ENCODE measurements at places on chromosomes 2 and 18.

DNA sequence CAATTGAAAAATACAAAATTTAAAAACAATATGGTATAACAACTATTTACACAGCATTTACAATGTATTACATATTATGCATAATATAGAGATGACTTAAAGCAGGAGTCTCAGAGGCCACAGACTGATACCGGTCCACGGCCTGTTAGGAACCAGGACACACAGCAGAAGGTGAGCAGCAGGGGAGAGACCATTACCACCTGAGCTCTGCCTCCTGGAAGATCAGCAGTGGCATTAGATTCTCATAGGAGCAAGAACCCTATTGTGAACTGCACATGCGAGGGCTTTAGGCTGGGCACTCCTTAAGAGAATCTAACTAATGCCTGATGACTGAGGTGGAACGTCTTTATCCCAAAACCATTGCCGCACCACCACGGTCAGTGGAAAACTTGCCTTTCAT, 58.0 kb downstream of the SMAD2 start:
- no peak overlapping the region for H3K27ac ChIP-seq
- no peak overlapping the region for H3K4me3 ChIP-seq
- no peaks in the 10 kb centered on the region for H3K27me3 ChIP-seq
- no peak for DNase-seq

DNA sequence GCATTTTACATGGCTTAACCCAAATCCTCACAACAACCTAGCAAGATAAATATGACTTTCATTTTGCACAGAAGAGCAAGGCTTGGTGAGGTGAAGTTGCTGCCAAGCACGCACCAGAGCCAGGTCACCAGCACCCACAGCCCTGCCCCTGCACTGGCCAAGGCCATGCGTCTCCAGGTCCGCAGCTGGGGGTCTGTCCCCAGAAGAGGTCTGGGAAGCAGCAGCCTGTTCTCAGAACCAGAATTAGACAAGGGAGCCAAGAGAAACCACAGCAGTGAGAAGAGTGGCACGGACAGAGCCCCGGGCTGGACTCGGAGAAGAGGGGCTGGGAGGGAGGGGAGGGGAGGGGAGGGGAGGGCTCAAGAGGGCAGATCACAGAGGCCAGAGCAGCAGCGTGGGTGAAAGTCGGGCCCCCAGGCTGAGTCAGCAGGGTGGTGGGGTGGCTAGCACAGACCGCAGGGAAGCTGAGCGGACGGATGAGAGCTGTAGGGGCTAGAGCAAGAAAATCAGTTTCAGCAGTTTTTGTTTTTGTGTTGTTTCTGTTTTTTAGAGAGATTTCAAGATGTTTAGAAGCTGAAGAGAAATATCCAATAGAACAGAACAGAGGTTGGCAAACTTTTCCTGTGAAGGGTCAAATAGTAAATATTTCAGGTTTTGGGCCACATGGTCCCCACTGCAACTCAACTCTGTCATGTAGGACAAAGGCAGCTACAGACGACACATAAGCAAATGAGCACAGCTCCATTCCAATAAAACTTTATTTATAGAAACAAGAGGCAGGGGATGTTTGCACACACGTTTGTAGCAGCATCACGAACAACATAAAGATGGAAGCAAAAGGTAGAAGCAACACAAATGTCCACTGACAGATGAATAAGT, 7.4 kb upstream of the MTERF4 start:
- peak overlapping the region; percentile 87 for H3K27ac ChIP-seq
- DNase-seq: no peak
- H3K4me1 ChIP-seq: peaks cover 52% of the 10 kb centered on the region
- H3K27me3 ChIP-seq: no peaks in the 10 kb centered on the region
- H3K36me3 ChIP-seq: peaks cover 30% of the 10 kb centered on the region
- H3K4me3 ChIP-seq: peak overlapping the region; percentile 72

- H3K36me3 ChIP-seq: peaks cover 44% of the 10 kb centered on the region
- peak overlapping the region; percentile 44 for H3K27ac ChIP-seq
- peaks cover 29% of the 10 kb centered on the region for H3K4me1 ChIP-seq
- no peak for DNase-seq
These were observed 78.2 kb upstream of the ITGB6 start for GRCh38 chr2:160278101-160278878.

- no peaks in the 10 kb centered on the region for H3K4me1 ChIP-seq
- no peak for DNase-seq
- H3K27ac ChIP-seq: no peak overlapping the region
- no peaks in the 10 kb centered on the region for H3K36me3 ChIP-seq
- H3K27me3 ChIP-seq: no peaks in the 10 kb centered on the region
These were observed 160.4 kb downstream of the GULP1 start for GRCh38 chr2:188452084-188452483.

GRCh38 chr2:198597648-198598047, 793.3 kb downstream of the PLCL1 start:
- H3K4me1 ChIP-seq: no peaks in the 10 kb centered on the region
- H3K27me3 ChIP-seq: peaks cover 2% of the 10 kb centered on the region
- no peak for DNase-seq
- no peak overlapping the region for H3K4me3 ChIP-seq
- no peak overlapping the region for H3K27ac ChIP-seq

GRCh38 chr18:57029761-57030160, 117.1 kb upstream of the BOD1L2 start:
- no peaks in the 10 kb centered on the region for H3K27me3 ChIP-seq
- no peak overlapping the region for H3K27ac ChIP-seq
- no peak overlapping the region for H3K4me3 ChIP-seq
- H3K4me1 ChIP-seq: peaks cover 5% of the 10 kb centered on the region
- peaks cover 22% of the 10 kb centered on the region for H3K36me3 ChIP-seq

- H3K36me3 ChIP-seq: no peaks in the 10 kb centered on the region
- H3K27ac ChIP-seq: peak overlapping the region; percentile 67
- H3K4me3 ChIP-seq: no peak overlapping the region
- no peaks in the 10 kb centered on the region for H3K27me3 ChIP-seq
- peaks cover 34% of the 10 kb centered on the region for H3K4me1 ChIP-seq
These were observed 104.5 kb upstream of the EPC2 start for GRCh38 chr2:148540022-148540421.

DNA sequence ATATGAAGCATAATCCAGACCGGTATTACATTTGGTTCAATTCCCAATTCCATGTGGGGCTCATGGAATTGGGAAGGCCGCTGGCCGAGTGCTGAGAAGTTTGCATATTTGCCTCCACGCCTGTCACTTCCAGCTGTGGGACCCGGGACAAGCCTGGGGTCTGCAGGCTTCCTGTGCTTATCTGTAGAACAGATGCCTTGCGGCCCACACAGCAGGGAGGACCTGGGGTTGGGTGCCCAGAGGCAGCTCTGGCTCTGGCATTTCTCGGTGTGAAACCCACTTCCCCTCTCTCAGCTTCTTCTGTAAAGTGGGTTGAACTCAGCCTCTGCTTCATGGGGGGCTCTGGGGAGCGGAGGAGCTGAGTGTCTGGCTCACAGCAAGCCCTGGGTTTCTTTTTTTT, 97.9 kb downstream of the SH3BP4 start:
- H3K4me3 ChIP-seq: no peak overlapping the region
- no peak for DNase-seq
- no peaks in the 10 kb centered on the region for H3K36me3 ChIP-seq

DNA sequence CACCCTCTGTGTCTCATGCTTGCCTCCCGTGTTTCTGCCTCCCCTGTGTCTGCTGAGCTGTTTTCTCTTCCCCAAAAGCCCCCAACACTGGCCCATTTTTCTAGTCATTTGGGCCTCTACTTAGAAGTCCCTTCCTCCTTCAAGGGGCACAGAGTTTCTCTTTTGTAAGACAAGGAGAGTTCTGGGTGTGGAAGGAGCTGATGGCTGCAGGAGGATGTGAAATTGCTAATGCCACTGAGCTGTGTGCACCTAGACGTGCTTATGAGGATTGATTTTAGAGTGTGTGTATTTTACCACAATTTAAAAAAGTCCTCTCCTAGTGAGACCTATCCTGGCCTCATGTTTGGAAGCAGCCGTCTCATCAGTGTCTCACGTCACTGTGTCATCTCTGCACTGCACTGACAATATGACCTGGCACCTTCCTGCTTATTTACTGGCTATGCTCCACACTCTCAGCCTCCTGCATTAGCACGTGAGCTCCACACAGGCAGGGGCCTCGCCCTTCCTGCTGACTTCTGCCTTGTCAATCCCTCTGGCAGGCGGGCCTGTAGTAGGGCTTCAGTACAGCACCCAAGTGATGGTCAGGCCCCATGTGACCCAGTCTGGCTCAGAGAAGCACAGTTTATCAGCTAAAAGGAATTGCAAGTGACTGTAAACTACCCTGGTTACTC, 8.0 kb upstream of the MBP start:
- H3K4me3 ChIP-seq: no peak overlapping the region
- no peak for DNase-seq
- no peaks in the 10 kb centered on the region for H3K27me3 ChIP-seq
- H3K27ac ChIP-seq: no peak overlapping the region
- peaks cover 17% of the 10 kb centered on the region for H3K36me3 ChIP-seq

GRCh38 chr2:201580486-201580885, 62.8 kb downstream of the TMEM237 start:
- H3K4me1 ChIP-seq: no peaks in the 10 kb centered on the region
- no peak overlapping the region for H3K27ac ChIP-seq
- no peak for DNase-seq
- H3K36me3 ChIP-seq: no peaks in the 10 kb centered on the region
- H3K4me3 ChIP-seq: no peak overlapping the region

DNA sequence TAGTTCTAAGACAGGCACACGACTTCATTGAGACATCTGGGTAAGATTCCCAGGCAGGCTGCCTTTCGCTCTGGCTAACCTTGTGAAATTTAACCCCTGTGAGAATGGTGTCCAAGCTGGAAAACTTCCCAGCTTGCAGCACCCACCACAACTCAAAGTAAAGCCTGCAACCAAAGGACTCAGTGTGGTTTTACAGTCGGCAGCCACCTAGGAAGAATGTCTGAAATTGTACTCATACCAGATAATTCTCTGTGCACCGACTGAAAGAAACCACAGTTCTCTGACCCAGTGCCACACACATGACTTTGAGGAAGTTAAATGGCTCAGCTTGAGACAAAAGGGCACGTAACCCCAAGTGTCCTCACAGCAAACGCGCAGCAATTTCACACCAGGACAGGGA, 125.7 kb downstream of the RBMS1 start:
- peaks cover 78% of the 10 kb centered on the region for H3K4me1 ChIP-seq
- H3K4me3 ChIP-seq: peak overlapping the region; percentile 60
- H3K27me3 ChIP-seq: no peaks in the 10 kb centered on the region

DNA sequence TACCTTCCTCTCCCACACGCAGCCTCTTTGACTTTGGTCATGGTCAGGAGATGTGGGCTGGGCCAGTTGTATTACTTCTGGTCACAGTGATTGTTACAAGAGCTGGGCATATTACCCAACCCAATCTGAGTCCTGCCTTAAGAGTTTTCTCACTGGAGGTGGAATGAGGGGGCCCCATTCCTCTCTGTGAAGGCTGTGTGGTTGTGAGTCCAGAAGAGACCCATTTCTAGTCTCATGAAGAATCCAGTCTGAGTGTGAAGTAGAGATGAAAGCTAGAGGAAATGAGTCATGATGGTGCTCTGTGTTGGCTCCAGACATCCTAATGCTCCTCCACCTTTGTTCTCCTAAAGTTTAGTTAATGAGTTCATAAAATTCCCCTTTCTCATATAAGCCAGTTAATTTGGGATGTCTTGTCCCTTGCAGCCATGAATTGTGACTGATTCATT, 50.8 kb upstream of the RASGRP3 start:
- H3K27me3 ChIP-seq: peaks cover 5% of the 10 kb centered on the region
- H3K4me1 ChIP-seq: no peaks in the 10 kb centered on the region
- DNase-seq: no peak
- H3K27ac ChIP-seq: no peak overlapping the region
- no peak overlapping the region for H3K4me3 ChIP-seq
- H3K36me3 ChIP-seq: no peaks in the 10 kb centered on the region

DNA sequence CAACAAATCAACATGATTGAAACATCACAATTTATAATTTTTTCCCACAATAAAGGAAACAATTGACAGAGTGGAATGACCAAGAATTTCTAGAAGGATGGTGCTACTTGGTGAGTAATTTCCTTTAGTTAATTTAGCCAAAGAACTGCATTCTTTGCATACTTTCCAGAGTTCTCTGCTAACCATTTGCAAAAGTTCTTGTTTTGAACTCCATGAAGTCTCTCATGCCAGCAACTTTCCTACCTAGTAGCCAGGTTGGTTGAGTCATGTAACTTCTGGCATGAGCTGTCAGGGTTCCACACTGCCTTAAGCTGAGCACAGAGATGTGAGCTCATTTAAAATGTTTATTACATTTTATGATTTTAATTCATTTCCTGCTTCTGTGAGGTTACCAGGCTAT, 539.6 kb downstream of the PID1 start:
- H3K4me1 ChIP-seq: no peaks in the 10 kb centered on the region
- H3K36me3 ChIP-seq: no peaks in the 10 kb centered on the region
- H3K27me3 ChIP-seq: no peaks in the 10 kb centered on the region
- no peak overlapping the region for H3K4me3 ChIP-seq
- H3K27ac ChIP-seq: no peak overlapping the region

GRCh38 chr2:82656420-82656819, 1802.7 kb downstream of the SUCLG1 start:
- no peaks in the 10 kb centered on the region for H3K36me3 ChIP-seq
- no peak for DNase-seq
- no peak overlapping the region for H3K27ac ChIP-seq

DNA sequence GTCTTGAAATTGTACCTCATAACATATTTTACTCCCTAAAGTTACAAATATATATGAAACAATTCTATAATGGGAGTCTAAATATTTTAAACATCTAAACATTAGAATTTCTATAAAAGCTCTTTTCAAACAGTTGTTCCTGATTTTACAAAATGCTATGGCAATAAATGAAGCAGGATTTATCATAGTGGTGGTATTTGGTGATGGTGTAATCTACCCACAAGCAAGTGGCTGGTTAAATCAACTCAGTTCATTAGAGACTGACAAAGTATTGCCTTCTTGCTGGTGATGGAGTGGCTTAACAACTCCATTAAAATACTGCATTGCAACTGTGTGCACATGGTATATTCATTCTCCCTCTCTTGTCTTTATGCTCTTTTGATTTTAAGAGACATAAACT, 138.9 kb downstream of the PMAIP1 start:
- H3K36me3 ChIP-seq: no peaks in the 10 kb centered on the region
- DNase-seq: no peak
- H3K4me1 ChIP-seq: no peaks in the 10 kb centered on the region

- no peaks in the 10 kb centered on the region for H3K4me1 ChIP-seq
- no peak overlapping the region for H3K4me3 ChIP-seq
- no peak for DNase-seq
- H3K27ac ChIP-seq: no peak overlapping the region
These were observed 325.2 kb upstream of the RAB12 start for GRCh38 chr18:8283891-8284585.

- no peaks in the 10 kb centered on the region for H3K4me1 ChIP-seq
- no peaks in the 10 kb centered on the region for H3K36me3 ChIP-seq
- H3K27me3 ChIP-seq: no peaks in the 10 kb centered on the region
- H3K4me3 ChIP-seq: no peak overlapping the region
- no peak overlapping the region for H3K27ac ChIP-seq
These were observed 26.9 kb downstream of the NCKAP5 start for GRCh38 chr2:133541376-133541775.
